ENCODE measurements at places on chromosomes 5 and 9.

GRCh38 chr5:61132559-61132958, 29.7 kb downstream of the SMIM15 start:
- DNase-seq = no peak

- DNase-seq = no peak
These were observed 1.1 kb upstream of the PROB1 start for GRCh38 chr5:139395844-139396640.

- DNase-seq = no peak
These were observed 139.8 kb downstream of the MPDZ start for GRCh38 chr9:13139641-13140171.

DNA sequence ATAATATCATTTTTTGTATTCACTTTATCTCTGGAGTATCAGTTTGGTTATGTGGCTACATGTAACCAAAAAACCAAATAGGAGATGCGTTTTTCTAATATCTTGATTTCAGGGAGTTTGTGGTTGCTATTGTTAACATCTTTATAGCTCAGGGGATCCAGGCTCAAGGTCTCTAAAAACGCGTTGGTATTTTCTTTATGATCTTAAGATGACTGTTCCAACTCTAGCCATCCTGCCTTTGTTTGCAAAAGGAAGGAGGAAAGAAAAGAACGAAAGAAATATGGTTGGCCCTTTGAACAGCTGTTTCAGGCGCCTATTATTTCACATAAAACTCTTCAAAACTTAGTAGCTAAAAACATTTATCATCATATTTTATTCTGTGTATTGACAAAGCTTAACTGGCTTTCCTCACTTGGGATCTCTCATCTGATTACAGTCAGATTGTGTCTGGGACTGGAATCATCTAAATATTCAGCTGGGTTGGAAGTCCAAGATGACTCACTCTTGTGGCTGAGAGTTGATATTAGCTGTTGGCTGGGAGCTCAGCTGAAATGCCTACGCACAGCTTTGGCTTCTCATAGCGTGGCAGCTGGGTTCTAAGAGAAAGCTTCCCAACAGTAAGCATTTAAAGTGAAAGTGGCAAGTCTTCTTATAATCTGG, 60.1 kb downstream of the FAM174A start:
- peak; percentile 75 for DNase-seq

GRCh38 chr9:134304690-134305089, 21.6 kb upstream of the RXRA start:
- no peak for DNase-seq

GRCh38 chr9:108787690-108788048, 68.1 kb downstream of the ACTL7B start:
- DNase-seq = no peak

GRCh38 chr9:99973455-99973854, 67.0 kb downstream of the STX17 start:
- no peak for DNase-seq

- no peak for DNase-seq
These were observed 1160.4 kb downstream of the EFNA5 start for GRCh38 chr5:106510321-106510720.

- no peak for DNase-seq
These were observed 1194.4 kb downstream of the DTWD2 start for GRCh38 chr5:117793963-117794362.

DNA sequence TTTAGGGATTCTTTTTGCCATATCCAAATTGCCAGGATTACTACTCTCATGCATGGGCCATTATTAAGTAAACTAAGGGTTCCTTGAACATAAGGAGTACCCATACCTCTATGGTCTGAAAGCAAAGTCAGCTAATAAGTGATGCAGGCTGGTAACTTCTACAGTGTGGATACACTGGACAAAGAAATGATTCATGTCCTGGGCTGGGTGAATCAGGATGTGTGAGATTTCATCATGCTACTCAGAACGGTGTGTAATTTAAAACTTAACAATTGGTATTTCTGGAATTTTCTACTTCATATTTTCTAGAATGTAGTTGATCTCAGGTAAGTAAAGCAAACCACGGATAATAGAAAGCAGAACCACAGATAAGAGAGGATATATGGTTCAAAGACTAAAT, 428.8 kb downstream of the CHSY3 start:
- DNase-seq = no peak

- DNase-seq = no peak
These were observed 6.5 kb downstream of the TNPO1 start for GRCh38 chr5:72822944-72823343.

DNA sequence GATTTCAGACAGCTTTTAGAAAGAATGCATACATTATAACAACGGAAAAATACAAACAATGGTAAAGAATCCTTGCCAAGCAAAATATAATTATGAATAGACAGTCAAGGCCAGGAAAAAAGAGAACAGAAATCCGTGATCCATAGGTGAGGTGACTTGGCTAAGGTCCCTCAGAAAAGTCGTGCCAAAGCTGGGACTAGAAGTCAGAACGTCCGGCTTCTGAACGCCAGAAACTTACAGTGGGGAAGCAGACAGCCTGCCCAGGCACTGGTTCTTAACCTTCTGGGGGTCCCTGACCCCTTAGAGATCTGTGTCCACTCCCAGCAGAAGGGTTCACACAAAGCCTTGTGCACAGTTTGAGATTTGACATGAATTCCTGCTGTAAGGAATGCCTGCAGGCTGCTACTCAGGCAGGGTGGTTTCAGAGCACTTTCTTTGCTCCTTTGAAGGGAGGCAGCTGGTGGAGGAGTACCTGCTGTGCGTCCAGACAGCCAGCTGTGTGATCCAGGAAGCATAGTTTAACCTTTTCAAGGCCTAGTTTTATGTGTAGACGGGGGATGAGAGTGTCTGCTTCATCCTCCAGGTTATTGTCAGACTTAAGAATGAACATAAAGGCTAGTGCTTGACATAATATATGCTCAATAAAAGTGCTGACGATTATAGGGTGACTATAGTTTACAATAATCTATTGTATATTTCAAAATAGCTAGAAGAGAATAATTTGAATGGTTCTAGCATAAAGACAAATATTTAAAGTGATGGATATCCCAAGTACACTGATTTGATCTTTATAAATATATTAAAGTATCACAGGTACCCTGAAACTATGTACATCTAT, 852 bp downstream of the ARHGEF37 start:
- DNase-seq = peak; percentile 46

DNA sequence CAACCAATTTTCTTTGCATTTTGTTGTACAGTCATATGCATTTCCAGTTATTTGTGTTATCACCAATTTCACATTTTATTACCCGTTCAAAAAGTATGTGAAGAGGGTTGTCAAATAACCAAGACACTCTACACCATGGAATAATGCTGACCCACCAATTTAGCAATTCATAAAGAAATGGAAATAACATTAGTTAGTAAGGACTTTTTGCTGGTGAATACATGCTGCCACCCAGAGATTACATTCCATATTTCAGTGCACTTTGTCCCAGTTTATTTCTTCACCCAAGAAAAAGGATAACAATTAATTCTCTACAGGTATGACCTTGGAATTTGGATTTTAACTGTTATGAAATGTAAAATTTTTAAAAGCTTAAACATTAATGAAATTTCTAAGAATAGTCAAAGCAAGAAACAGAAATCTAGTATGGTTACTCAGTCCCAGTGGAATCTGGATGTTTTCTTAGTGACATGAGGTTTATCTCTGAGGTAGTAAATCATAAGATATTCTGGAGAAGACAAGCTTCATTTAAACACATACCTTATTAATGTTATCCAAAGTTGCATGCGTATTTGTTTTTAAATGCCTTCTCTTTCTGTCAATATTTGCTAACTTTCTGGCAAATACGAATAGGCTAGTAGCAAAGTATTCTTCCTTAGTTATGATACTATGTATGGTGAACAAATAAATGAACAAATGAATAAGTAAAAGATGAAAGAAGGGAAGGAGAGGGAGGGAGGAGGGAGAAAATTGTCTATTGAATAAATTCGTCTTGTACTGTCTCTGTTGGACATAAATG, 100.6 kb downstream of the CETN3 start:
- DNase-seq = no peak

DNA sequence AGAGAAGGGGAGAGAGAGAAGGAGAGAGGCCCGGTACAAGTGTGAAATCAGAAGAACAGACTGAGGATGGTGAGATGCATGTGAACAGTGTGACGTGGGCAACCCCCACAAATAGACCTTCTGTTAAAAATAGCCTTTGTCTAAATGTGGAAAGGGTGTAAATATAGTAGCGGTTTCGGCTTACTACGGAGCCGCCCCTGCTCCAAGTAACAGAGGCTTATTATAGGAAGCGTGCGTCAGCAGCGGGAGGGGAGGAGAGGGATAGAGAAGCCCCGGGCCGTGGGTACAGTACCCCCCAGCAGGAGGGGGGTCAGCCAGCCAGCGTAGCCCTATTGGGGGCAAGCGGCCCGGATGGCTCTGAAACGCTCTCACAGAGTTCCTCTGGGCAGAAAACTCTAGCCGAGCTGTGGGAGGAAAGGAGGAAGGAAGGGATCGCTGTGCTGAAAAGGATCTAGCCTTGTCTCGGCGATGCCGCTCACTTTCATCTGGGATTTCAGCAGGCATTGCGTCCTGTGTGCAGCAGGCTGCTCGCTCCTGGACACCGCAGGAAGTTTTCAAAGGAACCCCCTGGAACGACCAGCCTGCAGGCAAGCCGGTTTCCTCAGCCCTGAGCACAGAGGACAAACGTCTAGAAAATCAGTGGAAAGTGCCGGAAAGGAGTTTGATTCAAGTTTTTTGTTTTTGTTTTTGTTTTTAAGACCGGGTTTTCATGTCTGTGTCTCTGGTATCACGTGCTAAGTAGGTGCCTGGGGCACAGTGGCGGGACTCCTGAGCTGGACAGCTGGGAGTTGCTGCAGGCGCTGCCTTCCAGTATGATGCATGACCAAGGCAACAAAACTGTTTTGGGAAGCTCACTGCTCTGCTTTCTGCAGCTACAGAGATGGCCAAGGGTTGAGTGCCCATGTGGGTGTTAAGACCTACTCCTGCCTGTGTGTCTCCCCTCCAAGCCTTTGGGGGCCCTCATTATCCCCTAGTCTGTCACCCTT, 146.6 kb downstream of the SEC61B start:
- DNase-seq = no peak

- DNase-seq = no peak
These were observed 71.6 kb upstream of the XPA start for GRCh38 chr9:97768746-97769145.

- DNase-seq = no peak
These were observed 2.1 kb upstream of the IRX4 start for GRCh38 chr5:1884678-1885403.

DNA sequence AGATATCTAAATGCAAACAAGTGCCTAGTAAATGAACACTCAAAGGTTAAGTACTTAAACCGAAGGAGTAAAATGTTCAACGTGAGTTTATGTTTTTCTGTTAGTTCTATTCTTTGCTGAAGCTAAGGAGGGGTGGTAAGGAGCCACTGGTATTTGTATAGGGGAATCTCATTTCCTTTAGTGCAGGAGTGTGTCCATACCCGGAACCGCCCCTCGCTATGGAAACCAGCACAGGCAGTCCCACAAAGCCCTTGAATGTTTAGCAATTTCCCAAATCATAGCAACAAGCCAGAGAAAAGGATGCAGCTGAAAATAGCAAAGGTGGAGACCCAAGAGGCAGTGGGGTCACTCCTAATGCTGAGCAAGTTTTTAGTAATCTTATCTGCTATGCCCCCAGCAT, 78.8 kb upstream of the STK32A start:
- DNase-seq = no peak

DNA sequence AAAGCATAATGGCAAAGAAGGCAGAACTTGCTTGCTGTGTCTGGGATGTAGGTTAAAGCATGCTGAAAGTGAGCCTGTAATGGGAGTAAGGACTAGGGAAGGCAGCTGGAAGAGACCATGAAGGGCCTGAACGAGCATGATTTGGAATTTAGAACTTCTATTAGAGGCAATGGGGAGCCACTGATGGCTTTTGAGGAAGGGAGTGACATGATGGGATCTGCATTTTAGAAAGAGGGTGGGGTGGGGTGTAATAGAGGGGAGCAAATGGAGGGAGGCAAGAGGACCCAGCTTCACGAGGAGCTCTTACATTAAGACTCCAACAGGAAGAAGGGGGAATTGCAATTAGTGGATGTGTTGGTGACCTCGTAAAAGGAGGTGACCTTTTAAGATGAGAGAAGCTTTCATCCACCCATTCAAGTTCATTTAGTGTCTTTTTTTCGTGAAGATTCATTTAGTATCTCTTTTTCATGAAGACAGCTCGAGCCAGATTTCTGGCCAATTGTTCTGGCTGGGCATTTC, 13.6 kb upstream of the GABRP start:
- no peak for DNase-seq

DNA sequence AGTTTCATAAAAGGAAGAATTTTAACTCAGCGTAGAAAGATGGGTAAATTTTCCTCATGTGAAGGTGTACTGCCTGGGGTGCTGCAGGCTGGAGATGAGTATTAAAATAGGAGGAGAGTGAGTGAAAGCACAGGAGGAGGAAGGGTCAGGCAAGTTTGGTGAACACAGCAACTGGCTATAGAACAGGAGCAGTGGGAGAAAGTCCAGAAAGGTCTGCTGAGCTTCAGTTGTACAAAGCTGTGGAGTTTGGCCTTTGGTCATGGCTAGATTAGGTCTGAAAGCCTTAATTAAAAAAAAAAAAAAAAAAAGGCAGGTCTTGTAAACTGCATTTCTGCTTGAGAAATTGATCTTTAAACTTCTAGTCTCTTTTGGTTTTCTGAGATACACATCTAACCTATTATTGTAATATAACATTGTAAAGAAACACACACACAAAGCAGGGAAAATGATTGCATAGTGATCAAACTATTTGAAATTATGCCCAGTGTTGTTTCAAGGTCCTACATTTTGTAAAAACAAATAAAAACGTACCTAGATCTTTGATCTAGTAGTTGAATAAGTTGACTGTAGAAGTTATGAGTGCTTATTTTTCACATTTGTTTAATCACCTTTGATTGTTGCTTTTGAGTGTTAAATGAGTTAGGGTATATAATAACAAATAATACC, 43.6 kb downstream of the MAP3K1 start:
- no peak for DNase-seq

- no peak for DNase-seq
These were observed 47.5 kb downstream of the TMEM245 start for GRCh38 chr9:109072133-109072692.

GRCh38 chr9:83188277-83188676, 125.3 kb upstream of the RASEF start:
- DNase-seq = no peak

GRCh38 chr9:14478175-14479162, 164.5 kb upstream of the NFIB start:
- DNase-seq = peak; percentile 99

DNA sequence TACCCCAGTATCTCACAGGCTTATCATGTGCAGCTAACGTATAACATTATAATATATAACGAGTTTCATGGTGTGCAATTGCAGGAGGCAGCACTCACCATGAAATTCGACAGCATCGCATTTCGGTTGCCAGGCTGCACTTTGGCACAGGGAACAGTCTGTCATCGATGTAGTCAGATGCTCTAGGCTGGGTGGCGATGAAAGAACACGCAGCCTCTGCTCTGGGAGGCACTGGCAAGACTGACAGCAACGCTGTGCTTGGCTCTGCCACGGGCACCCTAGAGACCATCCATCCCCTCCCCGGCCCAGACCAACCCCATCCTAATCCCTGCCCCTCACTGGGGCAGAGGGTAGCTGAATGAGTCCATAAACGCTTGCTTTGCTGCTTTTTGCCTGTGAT, 290.8 kb downstream of the MED10 start:
- DNase-seq = no peak
